ENCODE measurements at places on chromosomes 16 and 17.

DNA sequence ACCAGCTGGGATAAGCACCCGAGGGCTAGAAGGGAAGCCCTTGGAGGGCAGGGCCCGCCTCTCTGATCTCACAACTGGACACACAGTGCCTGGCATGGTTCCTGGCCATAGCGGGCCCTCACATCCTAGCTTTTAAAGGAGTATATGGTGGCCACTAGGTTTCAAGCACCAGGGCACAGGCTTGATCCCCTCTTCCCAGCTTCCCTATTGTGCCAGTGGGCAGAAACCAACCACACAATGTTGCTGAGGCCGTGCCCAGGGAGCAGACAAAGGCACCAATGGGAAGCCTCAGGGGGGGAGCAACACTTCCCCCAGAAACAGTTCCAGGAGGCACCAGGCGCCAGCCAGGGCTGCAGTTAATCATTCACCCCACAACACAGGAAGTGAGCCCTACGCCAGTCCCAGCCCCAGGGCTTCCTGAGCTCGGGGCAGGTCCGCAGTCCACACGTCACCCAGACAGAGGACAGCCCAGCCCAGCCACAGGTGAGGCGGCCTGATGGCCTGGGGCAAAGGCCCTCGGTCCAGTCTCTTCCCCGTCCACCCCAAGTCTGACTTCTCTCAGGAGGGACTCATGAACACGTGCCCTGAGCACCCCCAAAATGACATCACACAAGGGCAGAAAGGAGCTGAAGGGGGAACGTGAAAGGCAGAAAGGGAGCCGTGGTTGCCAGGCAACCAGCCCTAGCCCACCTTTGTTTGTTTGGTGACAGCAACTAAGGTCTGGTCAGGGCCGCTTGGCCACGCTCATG, 12.8 kb downstream of the SMIM5 start:
- DNase-seq, result no peak

DNA sequence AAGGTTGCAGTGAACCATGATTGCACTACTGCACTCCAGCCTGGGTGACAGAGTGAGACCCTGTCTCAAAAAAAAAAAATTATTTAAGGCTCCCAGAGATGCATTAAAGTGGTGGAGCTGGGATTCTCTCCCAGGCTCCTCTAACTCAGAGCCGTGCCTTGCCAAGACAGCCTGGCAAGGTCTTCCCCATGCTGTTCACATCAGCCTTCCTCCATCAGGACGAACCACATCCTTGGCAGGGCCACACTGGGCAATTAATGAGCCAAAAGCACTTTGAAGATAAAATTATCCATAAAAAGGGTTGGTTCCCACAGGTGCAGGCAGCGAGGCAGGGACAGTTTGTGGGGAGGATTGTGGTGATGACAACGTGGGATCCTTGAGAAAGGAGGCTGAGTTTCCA, 19.8 kb upstream of the BBS2 start:
- no peak for DNase-seq

- DNase-seq, result no peak
Measured at GRCh38 chr16:54493594-54493993, 207.0 kb upstream of the IRX3 start.

DNA sequence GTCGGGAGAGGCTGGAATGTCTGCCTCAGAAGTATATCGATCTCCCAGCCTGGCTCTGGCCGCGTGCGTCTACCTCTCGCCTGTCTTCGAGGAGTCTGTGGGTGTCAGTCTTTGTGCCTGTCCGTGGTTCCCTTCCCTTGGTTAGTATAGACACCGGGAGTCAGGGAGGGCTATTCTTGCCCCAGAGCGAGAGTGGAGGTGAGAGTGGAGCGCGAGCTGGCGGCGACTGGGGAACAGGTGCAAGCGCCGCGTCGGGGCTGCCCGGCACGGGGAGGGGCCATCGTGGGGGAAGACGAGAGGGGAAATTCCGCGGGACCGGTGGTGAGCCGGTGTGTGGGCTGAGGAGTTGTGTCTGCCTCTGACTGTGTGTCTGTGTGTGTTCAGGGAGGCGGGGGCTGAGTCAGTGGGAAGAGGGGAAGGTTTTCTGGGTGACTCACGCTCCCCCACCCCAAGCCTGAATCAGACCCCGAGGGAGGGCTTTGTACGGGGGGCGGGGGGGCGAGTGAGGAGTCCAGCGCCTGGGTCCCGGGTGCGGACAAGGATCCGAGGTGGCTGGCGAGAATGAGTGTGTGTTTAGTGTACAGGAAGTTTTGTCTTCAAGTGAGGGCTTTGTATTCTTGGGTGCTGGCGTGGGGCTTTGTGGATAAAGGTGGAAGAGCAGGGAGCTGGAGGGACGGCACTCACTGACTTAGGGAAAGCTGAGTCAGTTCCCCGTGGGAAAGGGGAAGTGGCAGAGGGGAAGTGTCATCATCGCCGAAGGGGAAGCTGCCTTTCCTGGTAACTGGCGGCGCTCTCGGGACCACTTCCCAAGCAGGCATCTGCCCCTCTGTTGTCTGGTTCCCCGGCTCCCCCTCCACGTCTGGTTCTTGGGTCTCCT, 8.6 kb downstream of the KDM6B start:
- no peak for DNase-seq

- no peak for DNase-seq
Measured at GRCh38 chr17:44820631-44821212, 9.4 kb downstream of the GJC1 start.

GRCh38 chr17:63295839-63296590, 150.1 kb downstream of the CYB561 start:
- DNase-seq, result no peak

- DNase-seq, result no peak
Measured at GRCh38 chr17:15886804-15887203, 58.1 kb upstream of the ADORA2B start.

- DNase-seq, result no peak
Measured at GRCh38 chr16:89319886-89320781, 102.6 kb downstream of the ZNF778 start.

GRCh38 chr17:67863624-67864247, 38.4 kb downstream of the BPTF start:
- DNase-seq, result no peak

GRCh38 chr17:7097940-7098339, 16.7 kb downstream of the ASGR2 start:
- DNase-seq, result no peak

DNA sequence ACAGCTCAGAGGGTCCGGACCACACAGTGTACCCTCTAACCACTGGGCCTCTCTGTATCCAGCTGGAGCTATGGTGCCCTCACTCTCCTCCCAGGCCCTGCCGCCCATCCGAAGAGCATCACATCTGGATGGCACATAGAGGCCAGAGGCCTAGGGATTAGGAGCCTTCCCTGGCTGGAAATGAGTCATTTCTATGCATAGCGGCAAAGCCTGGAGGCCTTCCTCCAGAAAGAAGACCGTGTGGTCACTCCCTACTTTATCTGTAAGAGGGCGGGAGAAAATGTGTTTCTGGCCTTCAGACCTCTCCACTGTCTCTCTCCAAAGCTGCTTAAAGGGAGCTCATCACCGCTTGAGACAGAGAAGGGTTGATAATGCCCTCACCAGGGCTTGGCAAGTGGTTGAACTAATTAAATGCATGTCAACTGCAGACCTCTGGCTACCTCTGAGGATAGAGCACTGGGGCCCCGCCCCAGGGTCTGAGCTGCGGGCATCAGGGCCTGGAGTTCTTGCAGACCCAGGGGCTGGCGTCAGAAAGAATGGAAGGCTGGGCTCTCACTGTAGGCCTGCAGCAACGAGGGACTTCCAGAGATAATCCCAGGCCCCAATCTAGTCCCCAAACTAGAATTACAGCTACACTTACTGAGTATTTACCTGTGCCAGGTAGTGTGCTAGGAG, 122.2 kb downstream of the IRX5 start:
- DNase-seq, result no peak

GRCh38 chr17:45005700-45006099, 37.6 kb upstream of the C1QL1 start:
- DNase-seq, result no peak

DNA sequence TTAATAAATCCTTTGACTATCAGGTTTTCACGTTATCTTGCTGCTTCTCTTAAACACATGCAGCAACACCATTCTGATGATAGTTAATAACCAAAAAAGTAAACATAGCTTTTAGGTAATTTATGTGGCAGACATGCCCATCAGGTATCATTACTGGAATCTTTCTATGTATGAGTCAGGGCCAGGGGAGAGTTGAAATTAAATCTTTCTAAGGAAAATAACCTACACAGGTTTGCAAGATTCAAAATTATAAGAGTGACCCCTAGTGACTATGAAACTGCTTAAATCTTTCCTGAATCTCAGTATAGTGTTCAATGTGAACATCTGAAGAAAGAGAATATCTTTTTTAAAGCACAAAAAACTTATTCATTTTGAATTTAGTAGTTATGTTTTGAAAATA, 666.6 kb downstream of the CDH11 start:
- DNase-seq, result no peak

DNA sequence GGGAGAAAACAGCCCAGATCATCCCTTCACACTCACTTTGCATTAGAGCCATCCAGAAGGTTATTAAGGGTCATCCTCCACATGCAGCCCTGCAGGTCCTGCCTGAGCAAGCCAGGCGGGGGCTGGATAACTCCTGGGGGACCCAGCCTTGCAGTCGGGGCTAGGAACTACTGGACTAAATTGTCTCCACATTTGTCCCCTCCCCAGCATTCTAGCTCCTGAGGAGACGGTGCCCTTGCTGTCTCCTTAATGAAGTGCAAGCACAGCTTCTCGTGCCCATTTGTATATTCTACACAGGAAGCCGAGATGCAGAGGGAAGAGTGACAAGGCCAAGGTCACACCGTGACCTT, 185.2 kb downstream of the C16orf95 start:
- DNase-seq, result no peak

GRCh38 chr17:1709971-1710806, at the start of gene TLCD2:
TLCD2 (minus strand) TSS chr17:1710377; CDS start chr17:1710242, 135 bp downstream.
- no peak for DNase-seq

GRCh38 chr17:58757162-58757613, 1.5 kb downstream of the PPM1E start:
- no peak for DNase-seq

GRCh38 chr16:28010671-28011070, 52.8 kb downstream of the GSG1L start:
- no peak for DNase-seq

GRCh38 chr16:67537270-67537635, 8.6 kb downstream of the RIPOR1 start:
- DNase-seq, result no peak

DNA sequence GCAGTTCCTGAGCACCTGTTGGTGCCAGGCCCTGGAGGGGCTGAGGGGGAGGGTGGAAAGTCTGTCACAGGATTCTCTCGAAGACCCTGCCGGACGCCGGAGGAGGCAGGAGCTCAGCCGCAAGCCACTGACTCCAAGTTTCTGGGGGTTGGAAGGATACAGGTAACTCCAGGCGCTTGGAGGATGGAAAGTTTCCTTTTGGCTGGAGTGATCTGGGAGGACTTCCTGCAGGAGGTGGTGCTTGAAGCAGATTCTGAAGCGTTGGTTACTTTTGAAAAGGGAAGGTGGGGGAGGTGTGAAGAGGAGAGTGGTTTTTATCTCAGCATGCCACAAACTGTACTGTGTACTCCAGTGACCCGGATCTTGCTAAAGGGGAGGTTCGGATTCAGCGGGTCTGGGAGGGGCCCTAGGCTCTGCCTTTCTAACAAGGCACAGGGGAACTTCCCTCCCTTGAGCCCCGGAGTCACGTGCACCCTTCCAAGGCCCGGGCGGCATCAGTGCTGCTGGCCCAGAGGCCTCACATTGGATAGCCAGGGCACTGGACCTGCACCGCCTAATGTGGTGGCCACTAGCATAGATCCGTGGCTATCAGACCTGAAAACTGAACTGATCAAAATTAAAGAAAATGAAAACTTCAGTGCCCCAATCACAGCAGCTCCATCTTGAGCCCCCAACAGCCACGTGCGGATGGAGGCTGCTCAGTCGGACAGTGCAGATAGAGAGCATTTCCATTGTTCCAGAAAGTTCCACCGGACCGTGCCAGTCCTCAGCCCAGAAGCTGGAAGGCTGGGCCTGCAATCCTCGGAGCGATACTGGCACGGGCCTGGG, 42.2 kb upstream of the GSE1 start:
- DNase-seq, result no peak

DNA sequence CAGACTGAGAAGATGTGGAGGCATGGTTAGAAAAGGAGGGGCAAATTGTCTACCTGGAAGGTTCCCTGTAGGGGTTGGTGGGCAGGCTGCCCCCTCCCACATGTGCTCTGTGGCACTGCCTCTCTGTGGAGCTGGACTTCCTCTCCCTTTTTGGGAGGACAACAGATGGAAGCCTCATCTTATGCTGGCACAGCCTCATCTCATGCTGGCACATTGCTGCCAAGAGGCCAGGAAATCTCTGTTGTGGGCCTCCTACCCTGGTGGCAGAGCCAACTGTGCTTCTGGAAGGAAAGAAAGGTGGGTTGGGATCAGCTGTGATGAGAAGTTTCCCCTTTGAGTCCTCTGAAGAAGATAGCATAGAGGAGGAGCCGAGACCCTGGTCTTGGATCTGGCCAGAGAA, 19.7 kb upstream of the BRD7 start:
- no peak for DNase-seq

DNA sequence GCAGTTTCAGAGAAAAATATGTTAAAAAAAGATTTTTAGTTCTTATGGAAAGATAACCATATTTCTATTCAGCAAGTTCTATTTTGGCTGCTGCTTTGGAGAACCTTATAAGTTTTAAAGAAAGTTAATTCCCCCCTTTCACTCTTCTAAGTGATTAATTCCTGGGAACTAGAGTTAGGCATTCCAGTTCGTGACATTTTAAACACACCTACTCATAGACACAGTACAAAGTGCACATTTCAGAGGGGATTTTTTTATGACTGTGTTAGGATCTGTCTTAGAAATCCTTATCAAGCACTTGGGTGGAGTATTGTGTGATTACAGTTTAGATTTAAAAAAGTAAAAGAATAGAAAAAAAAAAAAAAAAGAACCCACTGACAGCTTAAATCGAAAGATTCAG, 3.5 kb upstream of the CDH11 start:
- no peak for DNase-seq

- DNase-seq, result no peak
Measured at GRCh38 chr17:63647936-63648335, 25.7 kb downstream of the MAP3K3 start.

DNA sequence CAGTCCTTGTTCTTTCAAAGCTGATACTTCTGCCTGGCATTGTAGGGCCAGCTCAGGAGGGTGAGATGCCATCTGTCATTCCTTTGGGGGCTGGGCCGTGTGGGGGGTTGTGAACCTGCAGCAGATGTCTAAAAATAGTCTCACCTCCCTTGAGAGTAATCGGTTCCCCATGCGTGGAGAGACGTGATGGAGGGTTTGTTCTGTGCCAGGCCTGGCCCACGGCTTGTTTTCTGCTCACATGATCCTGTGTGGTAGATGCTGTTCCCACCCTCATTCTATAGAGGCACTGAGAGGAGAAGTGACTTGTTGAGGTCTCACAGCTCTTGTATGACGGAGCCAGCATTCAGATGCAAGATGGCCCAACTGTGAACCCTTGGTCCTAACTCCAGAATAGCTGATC, 4.6 kb downstream of the IRF8 start:
- no peak for DNase-seq

GRCh38 chr16:55444754-55445485, 34.1 kb upstream of the MMP2 start:
- DNase-seq, result no peak

GRCh38 chr17:61966191-61966590, 38.4 kb upstream of the INTS2 start:
- DNase-seq, result no peak

- no peak for DNase-seq
Measured at GRCh38 chr16:85400305-85401205, 212.6 kb upstream of the GSE1 start.

GRCh38 chr17:20184977-20185619, 175.9 kb downstream of the SPECC1 start:
- no peak for DNase-seq

All from osteocyte (in vitro differentiated cells).